ENCODE measurements at places on chromosomes 3 and 15. TPM values are rescaled to one million over a fixed set of nuclear protein-coding genes. Genes with fewer than 3 reads are reported as not detected.

GRCh38 chr15:76512971-76513370, 176.4 kb downstream of the ISL2 start:
- no peak for DNase-seq
- H3K4me1 ChIP-seq, result no peaks in the 10 kb centered on the region
- H3K4me3 ChIP-seq, result no peak overlapping the region
- H3K27ac ChIP-seq, result no peak overlapping the region
- H3K27me3 ChIP-seq, result no peaks in the 10 kb centered on the region

DNA sequence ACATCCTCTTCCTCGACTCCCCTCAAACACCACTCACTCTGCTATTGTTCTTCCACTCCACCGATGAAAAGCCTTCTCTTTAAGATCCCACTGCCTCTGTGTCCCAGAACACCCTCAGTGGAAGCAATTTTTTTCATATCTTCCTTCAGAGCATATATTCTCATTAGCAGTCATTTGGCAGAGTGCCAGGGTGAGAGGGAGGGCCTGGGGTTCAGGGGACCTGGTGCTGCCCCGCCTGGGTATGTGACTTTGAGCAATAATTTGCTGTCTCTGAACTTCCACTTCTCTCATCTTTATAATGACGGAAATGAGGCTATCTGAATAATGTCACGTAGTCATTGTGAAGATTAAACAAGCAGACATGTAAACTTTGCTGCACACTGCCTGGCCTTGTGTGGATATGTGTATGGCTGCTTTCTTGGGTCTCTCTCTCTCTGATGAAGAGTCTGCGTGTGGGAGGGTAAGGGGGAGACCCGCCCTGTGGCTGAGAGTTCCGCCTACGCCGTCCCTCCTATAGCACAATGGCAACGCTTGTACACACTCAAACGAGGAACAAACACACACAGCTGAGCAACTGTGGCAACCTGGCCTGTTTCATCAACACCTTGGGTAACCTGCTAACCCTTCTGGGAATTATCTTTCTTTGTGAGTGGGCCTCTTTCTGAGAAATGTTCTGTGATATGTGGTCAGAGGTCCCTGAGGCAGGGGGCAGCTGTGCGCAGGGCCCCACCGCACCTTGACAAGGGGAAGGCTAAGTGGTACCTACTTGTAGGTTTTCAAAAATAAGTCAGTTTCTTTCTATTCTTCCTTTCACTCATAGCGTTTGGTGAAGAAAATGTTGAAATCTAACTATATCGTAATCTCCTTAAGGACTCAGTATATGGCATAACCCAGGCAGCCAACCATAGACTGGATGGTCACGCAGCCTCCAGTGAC, 369.8 kb downstream of the SV2B start:
- H3K36me3 ChIP-seq, result no peaks in the 10 kb centered on the region
- peaks cover 19% of the 10 kb centered on the region for H3K27me3 ChIP-seq
- peaks cover 4% of the 10 kb centered on the region for H3K4me1 ChIP-seq
- H3K4me3 ChIP-seq, result no peak overlapping the region

GRCh38 chr3:134228035-134228434, 22.6 kb downstream of the RYK start:
- no peaks in the 10 kb centered on the region for H3K27me3 ChIP-seq
- no peaks in the 10 kb centered on the region for H3K36me3 ChIP-seq
- no peak overlapping the region for H3K27ac ChIP-seq
- H3K4me3 ChIP-seq, result no peak overlapping the region
- peaks cover 59% of the 10 kb centered on the region for H3K4me1 ChIP-seq

- peak overlapping the region; percentile 26 for H3K27ac ChIP-seq
- no peaks in the 10 kb centered on the region for H3K36me3 ChIP-seq
- H3K27me3 ChIP-seq, result no peaks in the 10 kb centered on the region
- peaks cover 23% of the 10 kb centered on the region for H3K4me1 ChIP-seq
Observed at GRCh38 chr3:10337323-10338163, 16.6 kb upstream of the SEC13 start.

MORC1 gene
- 0.12 TPM for polyA plus RNA-seq

SNX1 gene
- polyA plus RNA-seq, result 56.3 TPM

ARPP21 gene
- polyA plus RNA-seq, result not detected

- H3K4me1 ChIP-seq, result no peaks in the 10 kb centered on the region
- no peak overlapping the region for H3K4me3 ChIP-seq
- H3K36me3 ChIP-seq, result no peaks in the 10 kb centered on the region
- no peaks in the 10 kb centered on the region for H3K27me3 ChIP-seq
- no peak overlapping the region for H3K27ac ChIP-seq
- DNase-seq, result no peak
Observed at GRCh38 chr15:55681631-55682030, 61.3 kb downstream of the PRTG start.

DNA sequence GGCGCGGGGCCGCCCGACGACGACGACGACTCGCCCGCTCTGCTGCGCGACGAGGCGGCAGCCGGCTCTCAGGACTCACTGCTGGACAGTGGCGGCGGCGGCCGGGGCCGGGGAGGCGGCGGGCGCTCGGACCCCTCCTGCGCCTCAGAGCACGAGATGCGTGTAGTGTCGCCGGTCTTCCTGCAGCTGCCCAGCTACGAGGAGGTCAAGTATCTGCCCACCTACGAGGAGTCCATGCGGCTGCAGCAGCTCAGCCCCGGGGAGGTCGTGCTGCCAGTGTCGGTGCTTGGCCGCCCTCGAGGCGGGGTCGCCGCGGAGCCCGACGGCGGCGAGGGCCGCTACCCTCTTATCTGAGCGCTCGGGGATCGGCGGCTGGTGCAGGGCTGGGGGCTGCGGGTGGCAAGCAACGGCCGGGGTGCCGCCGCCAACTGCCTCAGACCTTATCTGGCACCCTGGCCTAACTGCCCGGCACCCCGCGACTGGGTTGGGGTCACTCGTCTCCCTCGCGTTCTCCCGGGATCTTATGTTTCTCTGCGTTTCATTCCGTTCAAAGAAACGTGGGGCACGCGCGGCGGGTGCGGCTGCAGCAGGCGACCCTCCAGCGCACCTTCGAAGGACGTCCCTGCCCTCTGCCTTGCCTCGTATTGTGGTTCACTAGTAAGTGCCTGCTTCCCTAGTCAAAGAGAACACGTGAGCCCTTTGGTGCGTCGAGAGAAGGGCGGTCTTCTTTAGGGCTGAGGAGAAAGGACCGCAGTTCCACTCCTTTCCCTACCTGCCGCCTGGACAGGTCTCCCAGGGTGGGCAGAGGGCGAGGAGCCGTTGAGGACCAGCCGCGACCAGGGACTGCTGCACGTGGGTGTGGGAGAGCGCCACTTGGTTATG, 1.0 kb downstream of the C3orf80 start:
- peak overlapping the region; percentile 42 for H3K27ac ChIP-seq
- DNase-seq, result no peak
- H3K36me3 ChIP-seq, result no peaks in the 10 kb centered on the region
- H3K4me3 ChIP-seq, result peak overlapping the region; percentile 91

DNA sequence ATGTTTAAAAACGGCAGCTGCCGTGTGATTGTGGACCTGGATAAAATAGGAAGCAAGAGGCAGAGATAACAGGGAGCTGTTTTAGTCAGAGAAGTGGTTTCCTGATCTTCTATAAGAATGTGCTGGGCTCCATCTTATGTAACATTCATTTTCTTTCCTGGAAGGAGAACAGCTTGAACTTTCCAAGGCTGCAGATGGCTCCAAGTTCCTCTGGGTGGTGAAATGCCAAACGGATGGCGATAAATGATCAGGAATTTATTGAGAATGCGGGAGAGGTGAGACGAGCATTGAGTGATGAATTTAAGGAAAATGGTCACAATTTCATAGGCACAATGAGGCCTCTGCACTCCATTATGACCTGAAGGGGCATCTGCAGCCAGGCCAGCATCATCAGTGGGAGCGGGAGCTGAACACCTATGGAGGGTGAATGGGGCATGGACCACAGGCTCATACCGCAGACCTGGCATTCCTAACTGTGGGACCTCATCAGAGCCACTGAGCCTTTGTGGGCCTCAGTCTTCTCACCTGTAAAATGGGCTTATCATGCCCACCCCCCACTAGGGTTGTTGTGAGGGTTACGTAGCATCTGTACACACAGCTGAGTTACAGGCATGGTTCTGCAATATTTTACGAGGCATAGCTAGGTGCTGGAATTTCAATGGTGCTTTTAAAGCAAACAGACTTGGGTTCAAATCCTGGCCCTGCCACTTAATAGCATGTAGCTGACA, 17.1 kb downstream of the MGLL start:
- H3K36me3 ChIP-seq, result no peaks in the 10 kb centered on the region
- H3K4me3 ChIP-seq, result no peak overlapping the region
- no peaks in the 10 kb centered on the region for H3K27me3 ChIP-seq
- H3K4me1 ChIP-seq, result no peaks in the 10 kb centered on the region
- H3K27ac ChIP-seq, result no peak overlapping the region

AP3B2 gene
- not detected for polyA plus RNA-seq

DNA sequence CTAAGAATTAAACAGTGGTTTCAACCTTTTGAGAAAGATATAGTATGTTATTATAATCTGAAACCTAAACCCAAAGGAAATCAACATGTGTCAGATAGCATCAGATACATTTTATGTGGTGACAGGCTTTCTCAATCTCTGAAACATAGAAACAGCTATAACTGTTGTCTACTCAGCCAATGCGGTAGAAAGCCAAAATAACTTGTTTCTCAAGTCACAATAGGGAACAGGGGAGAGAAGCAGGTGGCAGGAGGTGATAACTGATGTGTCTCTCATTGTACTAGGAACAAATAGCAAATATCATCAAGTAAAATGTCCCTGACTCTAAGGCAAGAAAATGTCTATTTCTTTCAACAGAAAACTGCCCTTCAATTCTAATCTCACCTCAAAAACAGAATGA, 38.6 kb downstream of the DENND6A start:
- H3K4me1 ChIP-seq, result no peaks in the 10 kb centered on the region
- no peak overlapping the region for H3K27ac ChIP-seq
- H3K4me3 ChIP-seq, result no peak overlapping the region
- no peaks in the 10 kb centered on the region for H3K27me3 ChIP-seq
- H3K36me3 ChIP-seq, result peaks cover 11% of the 10 kb centered on the region

CCDC39 gene
- polyA plus RNA-seq, result not detected

IFRD2 gene
- 54.0 TPM for polyA plus RNA-seq

GRCh38 chr3:183381179-183381578, 47.2 kb downstream of the MCF2L2 start:
- H3K4me1 ChIP-seq, result peaks cover 22% of the 10 kb centered on the region
- DNase-seq, result no peak
- H3K27me3 ChIP-seq, result peaks cover 53% of the 10 kb centered on the region
- no peak overlapping the region for H3K4me3 ChIP-seq
- H3K27ac ChIP-seq, result no peak overlapping the region

C3orf70 gene
- not detected for polyA plus RNA-seq

LRRC15 gene
- not detected for polyA plus RNA-seq

- H3K27ac ChIP-seq, result no peak overlapping the region
- H3K4me3 ChIP-seq, result no peak overlapping the region
- H3K36me3 ChIP-seq, result no peaks in the 10 kb centered on the region
- H3K27me3 ChIP-seq, result no peaks in the 10 kb centered on the region
- DNase-seq, result no peak
Observed at GRCh38 chr15:91632981-91633380, 220.5 kb upstream of the SLCO3A1 start.

DNA sequence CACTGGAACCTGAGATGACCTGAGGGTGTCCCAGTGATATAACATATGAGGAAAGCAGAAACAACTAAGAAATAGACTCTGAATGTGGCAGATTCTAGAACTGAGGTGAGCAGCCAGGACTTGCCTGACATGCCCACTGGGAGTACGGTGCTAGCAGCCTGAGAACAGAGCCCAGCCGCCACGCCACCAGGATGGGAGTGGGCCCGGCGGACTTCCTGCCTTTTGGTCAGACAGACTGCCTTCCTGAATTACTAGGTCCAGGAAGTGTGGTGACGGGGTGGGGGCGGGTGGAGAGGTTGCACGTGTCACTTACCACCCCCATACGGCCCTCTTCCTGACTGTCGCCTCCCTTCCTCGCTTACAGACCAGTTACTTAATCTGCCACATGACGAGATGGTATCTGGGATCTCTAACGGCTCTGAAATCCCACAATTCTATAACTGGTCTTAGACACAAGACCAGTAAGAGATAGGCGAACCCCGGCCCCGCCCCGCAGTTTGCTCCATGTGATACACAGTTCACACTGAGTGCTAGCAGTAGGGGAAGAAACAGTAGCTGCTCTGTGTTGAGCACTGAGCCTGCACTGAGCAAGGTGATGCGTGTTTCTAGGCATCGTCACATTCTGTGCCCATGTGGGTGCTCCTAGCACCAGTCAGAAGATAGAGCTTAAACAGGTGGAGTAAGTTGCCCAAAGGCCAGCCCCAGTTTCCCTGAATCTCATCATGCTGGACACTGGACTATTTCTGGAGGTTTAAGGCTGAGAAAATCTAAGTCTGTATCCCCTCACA, 95.7 kb downstream of the CPN2 start:
- peak overlapping the region; percentile 79 for H3K4me3 ChIP-seq
- DNase-seq, result peak; percentile 29
- H3K27me3 ChIP-seq, result peaks cover 29% of the 10 kb centered on the region
- H3K36me3 ChIP-seq, result peaks cover 9% of the 10 kb centered on the region
- peaks cover 19% of the 10 kb centered on the region for H3K4me1 ChIP-seq
- peak overlapping the region; percentile 67 for H3K27ac ChIP-seq

DNA sequence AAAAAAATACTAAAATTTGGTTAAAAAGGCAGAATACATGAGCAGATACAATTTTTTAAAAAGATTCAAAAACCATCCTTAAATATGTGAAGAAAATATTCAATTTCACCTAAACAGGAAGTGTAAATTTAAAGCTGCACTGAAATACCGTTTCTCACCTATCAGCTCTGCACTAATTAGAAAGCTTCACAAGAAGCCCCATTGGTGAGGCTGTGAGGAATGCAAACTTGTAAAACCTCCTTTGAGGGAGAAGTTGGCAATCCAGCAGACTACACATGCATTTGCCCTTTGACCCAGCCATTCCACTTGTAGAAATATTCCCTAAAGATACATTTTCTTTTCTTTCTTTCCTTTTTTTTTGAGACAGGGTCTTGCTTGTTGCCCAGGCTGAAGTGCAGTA, 18.8 kb downstream of the BLM start:
- H3K27me3 ChIP-seq, result no peaks in the 10 kb centered on the region
- no peak overlapping the region for H3K27ac ChIP-seq
- H3K4me3 ChIP-seq, result no peak overlapping the region
- no peaks in the 10 kb centered on the region for H3K4me1 ChIP-seq
- DNase-seq, result no peak
- H3K36me3 ChIP-seq, result peaks cover 14% of the 10 kb centered on the region

- no peak overlapping the region for H3K27ac ChIP-seq
- peaks cover 20% of the 10 kb centered on the region for H3K4me1 ChIP-seq
- H3K4me3 ChIP-seq, result no peak overlapping the region
- peaks cover 5% of the 10 kb centered on the region for H3K27me3 ChIP-seq
- H3K36me3 ChIP-seq, result no peaks in the 10 kb centered on the region
- DNase-seq, result no peak
Observed at GRCh38 chr3:156483002-156483401, 71.9 kb downstream of the SSR3 start.

DNA sequence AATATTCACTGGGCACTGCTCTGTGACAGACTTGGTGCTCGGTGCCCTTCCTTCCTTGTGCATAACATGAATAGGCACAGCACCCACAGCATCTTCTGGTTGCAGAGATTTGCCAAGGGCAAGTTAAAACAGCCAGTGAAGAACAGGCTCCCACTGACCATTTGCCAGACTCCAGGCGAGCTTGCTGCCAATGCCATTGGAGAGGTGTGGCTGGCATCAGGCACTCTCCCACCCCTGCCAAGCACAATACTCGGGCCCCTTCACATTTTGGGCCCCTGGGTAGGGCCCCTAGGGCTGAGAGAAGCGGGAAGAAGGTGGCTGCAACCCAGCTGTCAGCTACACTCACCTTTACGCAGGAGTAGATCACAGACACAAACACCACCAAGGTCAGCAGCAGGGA, 112.1 kb downstream of the SEC22A start:
- no peaks in the 10 kb centered on the region for H3K4me1 ChIP-seq
- H3K27ac ChIP-seq, result no peak overlapping the region
- no peak overlapping the region for H3K4me3 ChIP-seq
- DNase-seq, result no peak
- H3K36me3 ChIP-seq, result no peaks in the 10 kb centered on the region
- H3K27me3 ChIP-seq, result peaks cover 26% of the 10 kb centered on the region

- peak overlapping the region; percentile 95 for H3K4me3 ChIP-seq
- peaks cover 46% of the 10 kb centered on the region for H3K4me1 ChIP-seq
Observed at GRCh38 chr3:107431246-107432012, 54.2 kb downstream of the CCDC54 start.

All from naive B cell (primary cell).